Foreskin fibroblast (primary cell): ENCODE measurements at places on chromosomes 3 and 15.

DNA sequence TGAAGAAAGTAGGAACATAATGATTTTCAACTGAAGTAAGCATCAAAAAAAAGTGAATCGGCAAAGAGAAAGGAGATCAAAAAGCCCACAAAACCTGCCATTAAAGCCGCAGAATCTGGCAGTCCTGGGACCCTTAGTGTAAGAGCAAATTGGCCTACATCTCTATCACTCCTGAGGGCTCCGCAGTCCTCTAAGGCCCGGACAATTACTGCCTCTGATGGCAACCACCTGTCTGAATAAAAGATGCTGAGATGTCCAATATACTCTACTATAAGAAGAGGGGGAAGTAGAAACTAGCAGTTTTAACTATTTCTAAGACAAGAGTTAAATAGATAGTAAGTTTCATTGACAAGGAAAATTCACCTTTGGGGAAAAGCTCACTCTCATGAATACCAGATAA is 20.3 kb downstream of the WDR72 start:
- no peak for DNase-seq

DNA sequence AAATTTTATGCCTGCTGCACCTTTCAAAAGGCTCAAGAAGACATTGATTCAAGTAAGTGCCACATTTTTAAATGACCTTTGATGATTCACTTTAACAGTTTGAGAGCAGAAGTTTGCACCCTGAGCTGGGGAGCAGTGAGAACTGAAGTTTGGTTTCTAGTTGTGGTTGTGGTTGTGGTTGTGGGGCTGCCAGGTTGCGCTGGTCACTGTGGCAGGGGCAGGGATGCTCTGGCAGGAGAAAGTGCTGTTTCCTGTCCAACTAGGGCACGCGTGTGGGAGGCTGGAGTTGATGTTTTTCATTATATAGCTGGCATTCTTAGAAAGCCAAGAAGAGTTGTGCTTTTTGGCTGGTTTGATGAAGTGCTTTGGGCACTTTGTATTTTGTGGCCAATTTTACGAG is 339.7 kb upstream of the NR2F2 start:
- DNase-seq: no peak

- no peak for DNase-seq
These were observed 7.9 kb downstream of the P4HTM start for GRCh38 chr3:48997714-48998637.

DNA sequence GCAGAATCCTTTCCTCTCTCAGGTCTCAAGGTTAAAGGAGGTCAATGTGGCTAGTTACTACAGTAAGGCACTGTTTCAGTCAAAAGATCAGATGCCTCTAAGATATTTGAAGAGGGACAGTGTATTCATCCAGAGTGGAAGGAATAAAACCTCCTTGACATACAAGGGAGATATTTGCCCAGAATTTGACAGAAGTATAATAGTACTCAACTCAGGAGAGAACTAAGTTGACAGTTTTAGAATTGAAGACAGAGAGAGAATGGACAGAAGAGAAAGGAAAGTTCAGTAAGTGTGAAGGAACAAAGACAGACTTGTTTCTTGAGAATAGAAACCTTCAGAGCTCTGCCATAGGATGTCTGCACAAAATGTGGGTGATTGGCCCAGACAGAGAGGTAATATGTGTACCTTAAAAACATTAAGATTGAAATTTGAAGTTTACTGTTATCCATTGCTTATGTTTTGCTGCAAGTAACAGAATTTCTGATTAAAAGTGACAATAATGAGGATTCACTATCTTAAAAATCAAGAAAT is 507.1 kb downstream of the IGSF11 start:
- no peak for DNase-seq

DNA sequence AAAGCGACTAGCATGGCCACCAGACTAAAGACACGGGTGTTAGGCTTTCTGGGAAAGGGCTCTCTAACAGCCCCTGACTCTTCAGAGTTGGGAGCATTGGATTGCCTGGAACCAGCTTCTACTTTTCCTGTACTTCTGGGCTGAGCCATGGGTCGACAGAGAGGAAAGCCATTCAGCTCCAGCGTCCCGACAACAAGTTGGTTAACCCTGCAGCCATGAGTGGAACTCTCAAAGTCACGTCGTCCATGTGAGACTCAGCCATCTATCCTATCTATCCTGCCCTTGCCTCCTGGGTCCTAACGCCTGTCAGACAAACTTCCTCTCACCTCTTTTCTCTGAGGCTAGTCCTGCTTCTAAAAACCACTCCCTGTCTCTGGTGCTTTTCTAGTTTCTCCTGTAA is 32.6 kb upstream of the TBC1D5 start:
- no peak for DNase-seq

DNA sequence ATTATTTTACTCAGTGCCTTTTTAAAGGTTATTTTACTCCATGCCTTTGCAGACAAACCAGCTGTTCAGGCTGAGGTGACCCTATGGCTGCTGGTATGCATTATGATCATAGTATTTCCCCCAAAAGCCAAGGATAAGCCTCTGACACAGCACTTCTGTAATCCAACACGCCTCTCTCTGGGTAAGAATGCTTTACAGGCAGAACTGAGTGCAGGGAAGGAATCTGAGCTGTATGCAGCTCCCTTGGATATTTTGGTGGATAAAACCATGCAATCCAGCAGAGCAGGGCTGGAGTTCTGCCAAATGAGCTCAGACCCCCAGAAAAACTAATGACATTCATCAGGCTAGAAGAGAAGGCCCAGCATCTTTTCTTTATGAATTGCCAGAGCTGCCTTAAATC is 11.7 kb upstream of the MAP1A start:
- peak; percentile 73 for DNase-seq
